ENCODE measurements at places on chromosomes 2 and 18.

- no peak overlapping the region for H3K27ac ChIP-seq
- H3K4me3 ChIP-seq, result no peak overlapping the region
- no peaks in the 10 kb centered on the region for H3K27me3 ChIP-seq
- no peak for DNase-seq
- peaks cover 39% of the 10 kb centered on the region for H3K4me1 ChIP-seq
These were observed 270.3 kb upstream of the PARD3B start for GRCh38 chr2:204274991-204275390.

- no peaks in the 10 kb centered on the region for H3K27me3 ChIP-seq
- no peaks in the 10 kb centered on the region for H3K4me1 ChIP-seq
- H3K27ac ChIP-seq, result no peak overlapping the region
- DNase-seq, result no peak
- H3K4me3 ChIP-seq, result no peak overlapping the region
- no peaks in the 10 kb centered on the region for H3K36me3 ChIP-seq
These were observed 26.4 kb upstream of the GALR1 start for GRCh38 chr18:77223221-77223639.

GRCh38 chr2:197740200-197740599, 35.0 kb downstream of the MARS2 start:
- no peak overlapping the region for H3K27ac ChIP-seq
- no peak for DNase-seq
- H3K36me3 ChIP-seq, result no peaks in the 10 kb centered on the region
- no peaks in the 10 kb centered on the region for H3K27me3 ChIP-seq
- H3K4me3 ChIP-seq, result no peak overlapping the region

- no peaks in the 10 kb centered on the region for H3K36me3 ChIP-seq
- no peak for DNase-seq
- H3K4me3 ChIP-seq, result no peak overlapping the region
- peaks cover 5% of the 10 kb centered on the region for H3K4me1 ChIP-seq
- no peak overlapping the region for H3K27ac ChIP-seq
These were observed 142.9 kb downstream of the ASB1 start for GRCh38 chr2:238569507-238570195.

DNA sequence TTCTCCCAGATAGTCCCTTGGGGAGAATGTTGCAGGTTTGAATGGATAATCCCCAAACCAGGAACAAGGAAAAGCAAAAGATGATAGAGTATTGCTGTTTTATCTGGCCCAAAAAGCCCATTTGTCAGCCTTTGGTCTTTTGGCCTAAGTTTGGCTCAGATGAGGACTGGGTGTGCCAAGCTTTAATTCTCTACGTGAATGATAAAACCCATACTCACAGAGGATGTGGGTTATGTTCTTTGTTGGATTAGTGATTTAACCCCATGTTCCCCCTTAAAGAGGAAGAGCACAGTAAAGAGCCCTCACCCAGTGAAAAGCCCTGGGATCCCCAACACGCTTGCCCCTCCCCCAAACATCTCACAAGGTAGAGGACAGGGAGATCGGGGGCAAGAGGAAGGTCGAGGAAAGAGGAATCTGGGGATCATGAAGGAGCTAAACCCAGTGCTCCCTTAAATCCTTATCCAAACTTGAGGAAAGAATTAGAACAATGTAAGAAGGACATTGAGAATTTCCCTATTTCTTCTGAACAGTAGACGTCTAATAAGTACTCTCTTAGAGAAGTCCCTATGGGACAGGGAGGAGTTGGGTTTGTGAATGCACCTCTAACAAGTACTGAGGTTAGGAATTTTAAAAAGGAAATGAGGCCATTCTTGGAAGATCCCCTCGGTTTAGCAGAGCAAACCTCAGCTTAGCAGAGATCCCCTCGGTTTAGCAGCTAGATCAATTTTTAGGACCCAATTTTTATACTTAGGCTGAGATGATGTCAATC, 105.0 kb downstream of the HIBCH start:
- H3K4me1 ChIP-seq, result peaks cover 49% of the 10 kb centered on the region
- H3K27me3 ChIP-seq, result no peaks in the 10 kb centered on the region
- DNase-seq, result no peak
- no peak overlapping the region for H3K4me3 ChIP-seq

- H3K4me1 ChIP-seq, result no peaks in the 10 kb centered on the region
- H3K27ac ChIP-seq, result no peak overlapping the region
- DNase-seq, result no peak
- no peak overlapping the region for H3K4me3 ChIP-seq
- no peaks in the 10 kb centered on the region for H3K36me3 ChIP-seq
These were observed 457.8 kb upstream of the MEX3C start for GRCh38 chr18:51655327-51655698.

DNA sequence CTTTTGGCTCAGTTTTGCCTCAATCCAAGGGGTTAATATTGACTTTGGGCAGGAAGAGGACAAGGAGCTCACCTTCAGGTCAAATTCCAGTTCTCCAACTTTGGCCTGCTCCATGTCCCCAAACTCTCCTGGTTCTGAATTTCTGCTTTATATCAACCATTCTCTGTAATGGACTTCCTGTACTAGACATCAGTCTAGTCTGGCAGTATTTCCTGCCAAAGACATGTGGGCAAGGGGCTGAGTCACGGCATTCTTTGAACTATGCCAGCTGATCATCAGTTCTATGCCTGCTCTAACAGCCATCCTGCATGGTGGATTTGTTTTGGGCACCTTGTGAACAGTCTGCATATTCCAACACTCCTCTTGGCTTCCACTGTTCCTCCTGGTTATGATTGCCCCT, 199.4 kb downstream of the ZEB2 start:
- peak; percentile 8 for DNase-seq
- H3K4me3 ChIP-seq, result no peak overlapping the region
- peaks cover 9% of the 10 kb centered on the region for H3K4me1 ChIP-seq
- peak overlapping the region; percentile 7 for H3K27ac ChIP-seq

- H3K4me3 ChIP-seq, result no peak overlapping the region
- no peak for DNase-seq
- no peaks in the 10 kb centered on the region for H3K4me1 ChIP-seq
- no peaks in the 10 kb centered on the region for H3K27me3 ChIP-seq
These were observed 41.8 kb downstream of the CDH7 start for GRCh38 chr18:65792456-65793074.

DNA sequence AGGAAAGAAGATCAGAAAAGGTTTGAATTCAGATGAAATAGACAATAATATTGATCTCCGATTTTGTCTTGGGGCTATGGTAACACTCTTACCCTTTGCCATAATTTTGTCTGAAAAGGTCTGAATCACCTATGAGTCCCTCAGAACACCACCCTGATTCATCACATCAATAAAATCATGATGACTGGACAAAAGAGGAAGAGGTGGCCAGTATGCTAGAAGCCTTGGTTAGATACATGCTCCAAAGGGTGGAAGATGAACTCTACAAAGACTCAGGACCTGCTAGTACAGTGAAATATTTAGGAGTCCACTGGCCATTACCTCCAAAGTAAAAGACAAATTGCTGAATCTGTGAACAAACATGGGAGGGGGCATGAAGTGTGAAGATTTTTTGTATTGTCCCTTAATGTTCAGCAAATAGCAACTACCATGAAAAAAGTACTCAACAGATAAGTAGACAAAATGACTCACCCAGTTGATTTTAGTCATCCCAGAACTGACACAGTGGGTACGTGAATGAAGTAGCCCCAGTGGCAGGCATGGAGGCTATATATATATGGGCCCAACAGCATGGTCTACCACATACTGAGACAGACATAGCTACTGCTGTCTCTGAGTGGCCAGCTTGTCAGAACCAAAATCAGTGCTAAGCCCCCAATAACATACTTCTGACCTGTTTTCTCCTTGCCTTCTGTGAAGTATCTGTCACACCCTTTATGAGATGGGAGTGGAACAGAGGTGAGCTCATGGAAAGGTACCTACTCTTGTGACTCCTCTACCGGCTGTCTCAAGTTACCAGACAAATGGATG, 36.5 kb upstream of the GLS start:
- no peaks in the 10 kb centered on the region for H3K36me3 ChIP-seq
- no peaks in the 10 kb centered on the region for H3K27me3 ChIP-seq
- no peak overlapping the region for H3K4me3 ChIP-seq
- H3K27ac ChIP-seq, result no peak overlapping the region

- H3K4me3 ChIP-seq, result no peak overlapping the region
- no peaks in the 10 kb centered on the region for H3K27me3 ChIP-seq
- H3K27ac ChIP-seq, result no peak overlapping the region
- peaks cover 10% of the 10 kb centered on the region for H3K4me1 ChIP-seq
These were observed 34.4 kb upstream of the SMAD7 start for GRCh38 chr18:48985161-48985560.

DNA sequence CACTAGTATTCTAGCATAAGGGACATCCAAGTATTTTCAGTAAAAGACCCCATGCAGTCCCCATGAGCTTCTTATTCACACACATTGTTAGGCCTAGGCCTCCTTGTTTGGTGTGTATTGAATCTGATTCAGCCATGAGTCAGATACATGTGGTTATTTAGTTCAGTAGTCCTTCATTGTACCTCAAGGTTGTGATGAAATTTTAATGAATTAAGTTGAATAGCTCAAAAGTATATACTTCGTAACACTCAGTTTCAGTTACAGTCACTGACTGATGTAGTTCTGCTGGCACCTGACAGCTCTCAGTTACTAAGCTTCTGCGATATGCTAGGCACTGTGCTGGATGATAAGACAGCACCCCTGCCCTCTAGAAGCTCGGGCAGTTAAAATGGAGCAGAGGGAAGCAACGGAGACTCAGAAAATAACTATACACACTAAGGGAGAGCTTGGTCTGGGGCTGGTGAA, 86.4 kb downstream of the XRCC5 start:
- no peaks in the 10 kb centered on the region for H3K4me1 ChIP-seq
- no peak overlapping the region for H3K4me3 ChIP-seq
- H3K27ac ChIP-seq, result no peak overlapping the region
- no peak for DNase-seq

DNA sequence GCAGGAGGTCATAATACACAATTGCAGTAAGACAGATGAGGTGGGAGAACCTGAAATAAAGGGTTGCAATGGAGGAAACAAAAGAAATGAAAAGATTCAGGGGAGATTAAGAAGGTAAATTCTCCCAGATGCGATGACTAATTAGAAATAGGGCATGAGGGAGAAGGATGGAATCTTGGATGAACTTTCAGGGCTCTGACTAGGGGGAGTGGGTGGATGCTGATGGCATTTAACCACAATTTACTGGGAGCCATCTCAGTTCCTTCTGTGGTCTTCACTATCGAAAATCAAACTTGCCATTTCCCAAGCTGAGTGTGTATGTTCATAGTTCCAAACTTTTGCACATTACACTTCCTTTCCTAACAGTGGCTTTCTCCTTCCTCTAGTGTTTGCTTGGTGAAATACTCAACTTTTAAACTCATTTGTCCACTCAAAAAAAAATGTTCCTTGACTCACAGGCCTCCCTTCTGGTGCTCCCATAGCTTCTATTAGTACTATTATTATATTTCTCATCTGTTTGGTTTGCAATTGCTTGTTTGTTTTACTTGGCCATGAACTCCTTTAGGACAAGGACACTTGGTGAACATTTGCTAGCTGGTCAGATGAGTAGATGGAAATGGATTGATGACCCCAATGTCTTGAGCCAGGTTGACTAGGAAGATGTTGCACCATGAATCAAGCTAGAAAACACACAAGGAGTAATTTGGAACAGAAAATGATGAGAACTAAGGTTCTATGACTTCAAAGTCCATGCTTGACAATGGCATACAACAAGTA, 178.5 kb downstream of the DIS3L2 start:
- no peak overlapping the region for H3K27ac ChIP-seq
- no peaks in the 10 kb centered on the region for H3K36me3 ChIP-seq
- H3K27me3 ChIP-seq, result no peaks in the 10 kb centered on the region
- DNase-seq, result no peak

DNA sequence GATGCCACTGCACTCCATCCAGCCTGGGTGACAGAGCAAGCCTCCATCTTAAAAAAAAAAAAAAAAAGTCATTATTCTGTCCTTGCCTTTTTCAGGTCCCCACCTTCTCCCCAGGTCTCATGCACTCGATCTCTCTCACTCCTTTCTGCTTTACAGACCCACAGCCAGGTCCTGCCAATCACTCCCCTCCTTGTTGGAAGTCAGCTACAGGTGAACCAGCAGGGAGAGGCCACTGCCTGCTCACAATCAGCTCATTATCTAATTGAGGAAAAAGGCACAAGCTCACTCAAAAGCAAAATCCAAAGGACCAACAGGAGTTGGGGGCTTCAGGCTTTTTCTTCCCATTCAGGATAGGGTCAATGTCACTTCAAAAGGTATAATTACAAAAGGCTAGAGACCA, 2.0 kb downstream of the WDFY1 start:
- no peaks in the 10 kb centered on the region for H3K27me3 ChIP-seq
- no peak for DNase-seq
- peak overlapping the region; percentile 76 for H3K4me3 ChIP-seq
- H3K4me1 ChIP-seq, result peaks cover 54% of the 10 kb centered on the region

DNA sequence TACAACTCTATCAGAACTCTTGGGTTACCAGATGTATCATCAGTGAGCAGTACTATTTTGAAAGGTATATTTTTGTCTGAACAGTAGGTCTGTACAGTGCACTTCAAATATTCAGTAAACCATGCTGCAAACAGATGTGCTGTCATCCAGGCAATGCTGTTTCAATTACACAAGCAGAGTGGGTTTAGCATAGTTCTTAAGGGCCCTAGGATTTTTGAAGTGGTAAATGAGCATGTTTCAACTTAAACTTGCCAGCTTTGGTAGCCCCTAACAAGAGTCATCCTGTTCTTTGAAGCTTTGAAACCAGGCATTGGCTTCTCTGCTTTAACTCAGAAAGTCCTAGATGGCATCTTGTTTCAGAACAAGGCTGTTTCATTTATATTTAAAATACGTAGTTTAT, 1519.9 kb downstream of the SUCLG1 start:
- H3K27me3 ChIP-seq, result no peaks in the 10 kb centered on the region
- H3K36me3 ChIP-seq, result no peaks in the 10 kb centered on the region
- no peak overlapping the region for H3K4me3 ChIP-seq

DNA sequence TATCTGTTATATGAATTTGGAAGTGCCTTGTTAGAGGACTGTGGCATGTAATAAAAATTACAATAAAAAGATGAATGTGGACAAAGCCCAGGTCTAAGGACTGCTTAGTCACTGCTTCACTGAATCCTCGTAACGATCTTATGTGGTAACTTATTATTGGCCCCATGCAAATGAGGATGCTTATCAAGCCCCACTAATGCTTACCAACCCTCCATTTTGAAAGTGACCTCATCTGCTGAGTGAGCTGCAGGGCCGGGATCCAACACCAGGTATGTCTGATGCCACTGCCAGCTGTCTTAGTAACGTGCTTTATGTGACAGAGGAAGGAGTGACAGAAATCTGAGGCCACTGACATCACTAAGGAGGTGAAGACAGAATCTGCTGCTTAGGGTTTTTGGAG, 65.3 kb upstream of the CCDC85A start:
- H3K4me1 ChIP-seq, result no peaks in the 10 kb centered on the region
- no peaks in the 10 kb centered on the region for H3K36me3 ChIP-seq
- H3K4me3 ChIP-seq, result no peak overlapping the region

- no peak overlapping the region for H3K4me3 ChIP-seq
- H3K4me1 ChIP-seq, result no peaks in the 10 kb centered on the region
- H3K27me3 ChIP-seq, result no peaks in the 10 kb centered on the region
- DNase-seq, result no peak
These were observed 49.9 kb downstream of the ST8SIA5 start for GRCh38 chr18:46706968-46707367.
